ENCODE measurements at places on chromosomes 6 and 20. TPM values are rescaled to one million over a fixed set of nuclear protein-coding genes. Genes with fewer than 3 reads are reported as not detected.

Gene C20orf144
- total RNA-seq: not detected

Gene CLPSL1
- total RNA-seq: not detected

Gene SULF2
- total RNA-seq: 4.3 TPM

Gene TMEM30A
- total RNA-seq: 101 TPM

Gene TINAG
- total RNA-seq: 114 TPM

Gene GHRH
- not detected for total RNA-seq

Gene SLC17A2
- total RNA-seq: not detected

Gene WFDC2
- not detected for total RNA-seq

Gene KIZ
- 8.4 TPM for total RNA-seq

Gene RRP36
- 79.1 TPM for total RNA-seq

Gene ZCCHC3
- 27.1 TPM for total RNA-seq

Gene SNRPB2
- 125 TPM for total RNA-seq

Gene KCNQ5
- total RNA-seq: 0.27 TPM

Gene BNIP5
- not detected for total RNA-seq

Gene PBOV1
- total RNA-seq: not detected

GRCh38 chr6:110541701-110542309 lies 65.4 kb upstream of the SLC22A16 start:
- DNase-seq: no peak

- no peak for DNase-seq
Observed at GRCh38 chr20:54601831-54602515, 126.6 kb downstream of the DOK5 start.

GRCh38 chr6:7071405-7071804 lies 36.4 kb upstream of the RREB1 start:
- no peak for DNase-seq

GRCh38 chr6:28580475-28580874 lies 54.8 kb downstream of the GPX5 start:
- no peak for DNase-seq

DNA sequence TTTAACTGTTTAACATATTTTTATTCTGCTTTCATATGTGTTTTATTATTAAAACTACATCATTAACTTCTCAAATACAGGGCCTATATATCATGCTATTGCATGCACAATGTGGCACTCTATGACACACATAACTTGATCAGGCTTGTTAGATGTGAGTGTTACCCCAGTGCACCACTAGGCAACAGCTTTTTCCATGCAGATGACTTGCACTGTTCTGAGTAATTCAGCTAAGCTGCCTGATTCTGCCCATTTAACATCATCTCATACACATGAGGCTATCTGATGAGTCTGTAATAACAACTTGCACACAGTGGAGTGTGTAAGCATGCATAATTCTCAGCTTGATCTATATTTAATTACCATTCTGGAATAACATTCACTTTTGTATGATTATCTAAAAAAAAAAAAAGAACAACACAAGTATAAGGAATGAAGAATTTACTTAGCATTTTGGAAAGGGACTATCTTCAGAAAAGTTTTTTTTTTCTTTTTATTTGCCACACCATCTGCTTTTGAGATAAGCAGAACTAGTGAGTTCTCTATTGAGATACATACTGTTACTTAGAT lies 83.1 kb downstream of the GRM1 start:
- DNase-seq: no peak

GRCh38 chr6:25307805-25308494 lies 28.8 kb downstream of the CARMIL1 start:
- DNase-seq: no peak

- DNase-seq: no peak
Observed at GRCh38 chr20:45320948-45321595, 13.0 kb upstream of the MATN4 start.

DNA sequence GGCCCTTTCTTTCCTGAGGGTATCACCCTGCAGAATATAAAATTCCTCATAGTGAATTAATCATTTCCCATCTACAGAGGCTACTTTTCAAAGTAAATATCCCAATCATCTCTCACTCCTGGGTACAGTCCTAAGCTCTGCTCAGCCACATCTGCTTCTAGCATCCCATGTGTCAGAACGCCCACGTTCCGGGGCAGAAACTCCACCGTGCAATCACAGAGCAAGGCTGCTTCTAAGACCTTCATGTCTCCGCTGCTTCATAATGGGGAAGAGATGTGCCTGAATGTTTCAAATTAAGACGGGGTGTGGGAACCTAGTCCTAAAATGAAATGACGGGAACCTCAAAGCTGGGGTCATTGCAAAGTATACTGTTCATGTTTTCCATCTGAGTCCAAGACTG lies 208.8 kb upstream of the GMDS start:
- DNase-seq: no peak

DNA sequence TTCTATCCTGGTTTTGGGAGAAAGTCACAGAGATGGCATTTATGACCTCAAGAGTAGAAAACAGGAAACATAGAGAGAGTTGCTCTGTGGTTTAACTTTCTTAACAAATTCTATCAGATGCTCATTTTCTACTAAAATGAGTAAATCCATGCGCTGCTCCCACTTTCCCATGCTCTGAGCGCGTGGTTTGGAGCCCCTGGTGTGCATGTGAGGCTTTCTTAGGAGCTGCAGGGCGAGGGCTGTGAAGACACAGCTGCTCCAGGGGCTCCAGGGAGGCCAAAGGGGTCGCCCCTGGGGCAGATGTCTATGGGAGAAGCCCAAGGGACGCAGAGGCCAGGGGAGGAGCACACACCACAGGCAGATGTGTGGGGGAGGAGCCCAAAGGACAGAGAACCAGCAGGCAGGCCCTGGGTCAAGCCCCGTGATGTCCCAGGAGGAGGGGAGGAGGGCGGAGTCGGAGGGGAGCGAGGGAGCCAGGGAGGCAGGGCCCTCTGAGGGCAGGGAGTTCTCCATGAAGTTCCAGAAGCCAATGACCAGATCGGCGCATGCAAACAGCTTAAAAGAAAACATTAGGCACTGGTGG lies 122.9 kb downstream of the IRF4 start:
- no peak for DNase-seq

GRCh38 chr6:41470331-41471063 lies 75.7 kb upstream of the FOXP4 start:
- no peak for DNase-seq
